ENCODE measurements at places on chromosomes 4 and X. TPM values are rescaled to one million over a fixed set of nuclear protein-coding genes. Genes with fewer than 3 reads are reported as not detected.

GRCh38 chr4:2638730-2639129 lies 102.3 kb downstream of the FAM193A start:
- DNase-seq: no peak

DNA sequence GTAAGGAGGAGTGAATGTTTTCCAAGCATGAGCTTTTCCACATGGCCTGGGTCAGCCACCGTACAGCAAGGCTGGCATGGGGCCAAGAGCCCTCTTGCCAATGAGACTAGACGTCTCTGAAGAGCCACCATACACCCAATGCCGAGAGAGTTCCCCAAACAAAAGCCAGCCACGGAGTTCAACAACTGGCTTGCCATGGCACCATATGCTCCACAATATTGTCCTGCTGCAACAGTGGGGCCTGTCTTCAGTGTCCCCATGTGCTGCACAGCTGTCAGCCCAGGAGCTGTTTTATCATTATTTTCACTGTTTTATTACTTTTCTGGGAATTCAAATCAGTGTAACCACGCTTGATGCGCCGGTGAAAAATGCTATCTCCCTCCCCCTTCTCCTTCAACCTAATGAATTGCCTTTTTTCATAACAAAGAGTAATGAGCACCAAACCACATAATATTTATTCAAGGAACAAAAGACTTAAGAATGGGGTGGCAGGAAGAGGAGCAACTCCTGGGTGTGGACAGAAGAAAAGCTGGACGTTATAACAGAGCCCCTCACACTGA lies 18.4 kb downstream of the MAML3 start:
- DNase-seq: peak; percentile 75

DNA sequence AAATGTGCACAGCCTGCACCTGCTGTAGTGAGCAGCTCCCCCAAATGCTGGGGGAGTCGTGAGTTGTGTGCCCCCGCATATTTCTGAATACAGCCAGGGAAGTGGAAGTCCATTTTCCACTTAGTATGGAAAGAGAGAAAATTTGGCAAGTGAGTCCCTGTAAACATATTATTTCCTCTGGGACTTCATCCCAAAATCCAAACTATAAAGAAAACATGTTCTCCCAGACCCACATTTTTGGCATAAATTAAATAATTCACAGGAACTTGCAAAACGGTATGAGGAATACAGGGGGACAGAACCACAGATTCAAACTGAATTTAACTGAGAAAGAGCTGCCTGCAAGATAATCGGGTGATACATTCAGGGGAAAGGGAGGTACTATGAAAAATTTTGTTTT lies 107.2 kb downstream of the GPR143 start:
- DNase-seq: no peak

DNA sequence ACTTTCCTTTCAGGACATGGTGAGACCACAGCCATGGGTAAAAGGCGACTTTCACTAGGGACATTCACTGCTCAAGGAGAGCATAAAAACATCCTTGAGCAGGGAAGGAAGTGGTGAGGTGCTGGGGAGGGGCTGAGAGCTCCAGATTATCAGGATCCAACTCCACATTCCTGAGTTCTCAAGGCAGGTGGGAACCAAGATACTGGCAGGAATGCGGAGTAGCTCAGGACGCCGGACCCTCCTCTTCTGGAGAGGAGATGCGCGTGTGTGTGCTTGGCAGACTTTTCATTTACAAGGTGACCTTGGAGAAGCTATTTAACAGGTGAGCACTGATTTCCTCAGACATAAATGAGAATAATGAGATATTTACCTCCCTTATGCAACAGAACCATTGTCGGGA lies 41.3 kb upstream of the TXK start:
- DNase-seq: no peak

GRCh38 chrX:28888416-28888815 lies 301.2 kb downstream of the IL1RAPL1 start:
- DNase-seq: no peak

GRCh38 chrX:99663136-99663535 lies 746.9 kb downstream of the PCDH19 start:
- no peak for DNase-seq

DNA sequence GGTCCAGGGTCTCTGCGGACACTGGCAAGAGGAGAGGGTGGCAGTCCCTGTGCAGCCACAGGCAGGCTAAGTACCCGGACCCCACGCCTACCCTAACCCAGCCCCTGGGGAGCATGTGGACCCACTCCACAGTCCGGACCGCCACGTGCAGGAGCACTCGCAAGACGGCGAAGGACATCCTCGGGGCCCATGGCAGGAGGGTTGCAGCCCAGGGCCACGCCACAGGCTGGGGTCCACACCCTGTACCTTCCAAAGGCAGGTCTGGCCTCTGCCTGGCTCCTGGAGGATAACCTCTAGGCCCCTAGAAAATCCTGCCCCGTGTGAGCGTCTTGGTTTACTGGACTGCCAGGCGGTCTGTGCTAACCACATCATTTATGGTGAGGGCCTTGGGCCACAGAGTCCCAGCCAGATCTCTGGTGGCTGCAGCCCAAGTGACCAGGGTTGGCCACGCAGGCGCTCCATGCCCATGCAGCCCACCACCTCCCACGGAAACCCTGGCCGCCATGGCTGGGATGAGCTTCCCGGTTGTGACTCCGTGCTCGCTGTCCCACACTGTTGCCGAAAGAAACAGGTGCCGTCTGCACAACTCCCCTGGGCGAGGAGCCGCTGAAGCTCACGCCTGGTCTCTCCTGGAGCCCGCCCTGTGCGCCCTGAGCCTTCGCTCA lies 10.0 kb downstream of the CCNQ start:
- DNase-seq: no peak

DNA sequence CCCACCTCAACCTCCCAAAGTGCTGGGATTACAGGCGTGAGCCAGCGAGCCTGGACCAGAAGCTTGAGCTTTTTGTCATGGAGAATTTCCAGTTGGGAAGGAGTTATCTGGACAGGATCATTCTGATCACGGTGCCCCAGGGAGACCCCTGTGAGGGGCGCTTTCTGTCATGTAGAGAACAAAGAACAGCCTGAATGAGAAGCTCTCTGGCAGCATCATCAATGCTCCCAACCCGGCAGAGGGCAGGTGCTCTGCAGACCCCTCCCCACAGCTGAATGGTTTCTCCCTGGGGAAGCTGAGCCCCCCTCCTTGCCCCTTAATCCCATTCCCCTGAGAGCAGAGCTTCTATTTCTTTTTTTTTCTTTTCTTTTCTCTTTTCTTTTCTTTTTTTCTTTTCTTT lies 7.3 kb upstream of the CSF2RA start:
- no peak for DNase-seq

DNA sequence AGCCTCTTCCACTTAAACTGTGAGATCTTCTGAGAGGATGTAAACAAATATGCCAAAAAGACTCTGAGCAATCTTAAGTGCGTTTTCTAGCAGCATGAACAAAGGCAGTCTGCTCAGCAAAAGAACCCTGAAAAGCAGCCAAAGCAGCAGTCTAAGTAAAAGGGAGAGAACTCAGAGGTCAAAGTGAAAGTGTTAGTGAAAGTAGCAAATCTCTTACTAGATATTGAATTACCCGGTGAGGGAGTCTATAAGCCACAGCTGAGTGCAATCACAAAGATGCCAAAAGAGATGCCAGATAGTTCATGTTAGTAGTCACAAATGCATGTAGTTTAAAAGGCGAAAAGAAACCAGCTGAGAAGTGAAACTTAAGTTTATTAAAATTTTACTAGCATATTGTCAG lies 7.9 kb upstream of the GNRHR start:
- no peak for DNase-seq

GRCh38 chrX:105752338-105752956 lies 69.9 kb upstream of the NRK start:
- no peak for DNase-seq

DNA sequence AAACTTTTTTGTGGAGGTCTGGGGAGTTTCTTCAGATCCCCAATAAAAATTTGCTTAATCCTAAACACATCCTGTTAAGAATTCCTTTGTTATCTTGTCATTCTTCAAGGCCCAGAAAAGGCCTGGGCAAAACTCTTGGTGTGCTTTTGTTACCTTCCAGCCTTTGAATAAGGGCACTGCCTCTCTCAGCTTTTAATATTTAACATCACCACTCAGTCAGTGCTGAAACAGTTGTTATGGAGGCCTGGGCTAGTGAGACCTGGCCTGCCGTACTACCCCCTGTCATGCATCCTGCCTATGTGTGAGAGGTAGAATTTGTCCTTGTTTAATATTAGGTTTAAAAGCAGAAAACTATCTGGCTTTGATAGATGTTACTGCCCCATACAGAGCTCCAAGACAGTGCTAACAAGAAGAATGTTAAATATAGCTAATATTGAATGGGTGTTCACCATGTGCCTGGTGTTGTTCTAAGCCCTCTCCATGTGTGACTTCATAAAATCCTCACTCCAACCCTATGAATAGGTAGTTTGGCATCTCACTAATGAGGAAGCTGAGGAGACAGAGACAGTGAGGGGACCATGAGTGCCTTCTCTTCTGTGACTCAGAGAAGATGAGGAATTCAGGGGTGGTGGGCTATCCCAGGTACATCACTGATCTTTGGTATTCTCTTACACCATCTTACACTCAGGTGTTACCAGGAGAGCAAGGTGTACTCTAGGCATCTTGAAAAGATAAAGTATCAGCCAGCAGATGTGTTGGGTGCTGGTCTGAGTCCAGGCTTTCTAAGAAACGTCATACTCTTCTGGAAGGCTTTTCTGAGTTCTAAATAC lies 6.2 kb downstream of the PPP1R2C start:
- no peak for DNase-seq

DNA sequence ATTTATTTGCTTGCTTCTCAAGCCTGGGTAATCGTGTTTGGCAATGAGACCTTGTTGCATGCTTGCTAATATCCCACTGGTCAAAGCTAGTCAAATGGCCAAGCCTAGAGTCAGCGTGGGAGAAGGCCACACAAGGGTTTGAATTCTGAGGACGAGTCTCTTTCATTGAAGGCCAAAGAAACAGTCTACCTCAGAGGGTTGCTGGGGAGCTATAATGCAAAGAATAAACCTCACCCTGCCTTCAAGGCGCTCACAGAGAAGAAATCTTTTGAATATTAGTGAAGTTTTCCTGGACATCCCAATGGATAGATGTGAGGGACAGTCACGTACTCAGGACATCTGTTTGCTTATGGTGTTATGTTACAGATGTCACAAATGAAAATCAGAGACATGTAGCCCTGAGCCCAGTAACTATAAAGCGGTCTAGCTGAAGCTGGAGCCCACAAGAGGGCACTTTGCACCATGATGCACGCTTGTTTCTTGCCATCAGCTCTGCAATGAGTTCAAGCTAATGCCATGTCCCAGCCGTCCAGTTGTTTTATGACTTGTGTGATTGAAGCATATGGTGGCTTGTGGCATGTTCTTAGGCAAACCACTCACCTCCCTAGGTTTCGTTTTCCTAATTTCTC lies 1.1 kb upstream of the TLR3 start:
- DNase-seq: peak; percentile 69

DNA sequence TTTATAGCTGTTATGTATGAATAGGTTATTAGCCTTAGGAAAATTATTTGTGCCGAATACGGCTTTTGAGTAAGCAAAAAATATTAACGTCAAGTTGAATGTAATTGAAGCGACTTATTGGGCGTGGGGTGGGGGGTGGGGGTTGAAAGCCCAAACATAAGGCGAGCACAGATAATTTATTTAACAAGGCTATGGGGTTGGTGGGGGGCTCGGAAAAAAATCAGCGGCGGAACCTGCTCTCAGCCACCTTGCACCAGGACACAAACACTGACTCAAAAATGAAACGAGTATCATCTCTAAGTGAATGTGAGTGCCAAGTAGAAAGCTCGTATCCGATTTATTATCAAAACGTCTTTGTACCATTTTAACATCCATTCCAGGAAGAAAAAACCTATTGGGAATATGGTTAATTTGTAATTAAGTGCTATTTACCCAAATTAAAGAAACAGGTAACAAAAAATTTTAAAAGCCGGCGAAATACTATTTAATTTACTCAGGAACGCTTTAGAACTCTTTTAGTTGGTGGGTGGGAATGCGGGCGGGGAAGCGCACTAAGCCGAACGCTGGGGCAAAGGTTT lies 902 bp upstream of the LARP1B start:
- no peak for DNase-seq

- no peak for DNase-seq
These were observed 50.2 kb upstream of the BCOR start for GRCh38 chrX:40147971-40148370.

DNA sequence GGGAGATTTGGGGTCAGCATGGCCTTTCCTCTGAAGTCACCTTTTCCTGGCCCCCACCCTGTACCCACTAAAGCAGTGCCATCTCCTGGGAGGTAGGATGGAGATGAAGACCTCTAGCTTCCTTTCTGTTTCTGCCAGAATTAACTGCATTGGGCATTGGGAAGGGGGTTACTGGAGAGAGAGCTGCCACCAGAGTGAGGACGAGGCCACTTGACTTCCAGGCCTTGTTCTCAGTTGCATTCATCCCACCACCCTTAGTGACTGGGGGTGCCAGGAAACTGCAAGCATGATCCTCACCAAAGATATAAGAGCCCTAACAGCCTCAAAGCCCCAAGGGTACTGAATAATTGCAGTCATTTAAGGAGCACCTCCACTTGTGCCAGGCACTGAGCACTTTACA lies 15.8 kb downstream of the SASH3 start:
- no peak for DNase-seq

GRCh38 chr4:186782302-186782701 lies 58.6 kb upstream of the FAT1 start:
- DNase-seq: no peak

GRCh38 chr4:153189016-153189801 lies 15.0 kb upstream of the TRIM2 start:
- DNase-seq: no peak

DNA sequence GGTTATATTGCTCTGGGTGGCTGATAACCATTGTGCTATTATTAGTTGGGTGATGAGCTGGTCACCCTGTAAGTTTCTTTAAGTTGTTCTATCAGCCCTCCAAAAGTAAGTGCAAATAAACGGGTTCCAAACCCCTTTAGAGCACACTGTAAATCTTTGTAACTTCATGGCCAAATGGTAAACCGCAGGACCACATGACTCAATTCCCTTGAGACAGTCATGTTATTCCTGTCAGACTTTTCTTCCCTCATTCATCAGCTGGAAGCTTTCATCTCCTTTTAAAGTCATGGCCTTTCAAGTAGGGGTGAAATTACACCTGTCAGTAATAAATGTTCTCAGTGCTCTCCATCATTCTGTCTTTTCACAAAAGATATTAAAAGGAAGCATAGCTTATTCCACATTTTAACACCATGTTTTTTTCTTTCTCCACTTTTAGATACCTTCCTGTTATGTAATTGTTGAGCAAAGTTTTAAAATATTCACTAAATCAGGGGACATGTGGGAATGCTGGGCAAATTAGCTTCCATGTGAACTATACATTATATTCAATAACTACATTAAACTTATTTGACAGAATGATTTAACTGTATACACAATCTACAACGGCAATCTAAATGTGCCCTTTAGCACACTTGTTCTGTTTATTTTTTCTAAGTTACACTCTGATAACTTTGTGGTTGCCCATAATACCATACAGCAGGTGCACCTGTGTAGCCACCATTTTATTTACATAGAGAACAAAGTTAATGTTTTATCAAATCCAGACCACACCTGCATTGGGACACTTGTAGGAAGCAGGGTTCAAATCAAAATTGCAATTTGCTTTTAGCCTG lies 275.5 kb downstream of the CFAP299 start:
- no peak for DNase-seq

RHOXF2B gene
- not detected for polyA plus RNA-seq

ARR3 gene
- not detected for polyA plus RNA-seq

SPATA18 gene
- polyA plus RNA-seq: 0.52 TPM

FABP2 gene
- polyA plus RNA-seq: 0.63 TPM

Data from right cardiac atrium (tissue), 5 donors.